ENCODE measurements at places on chromosomes 3 and 15.

GRCh38 chr15:41566121-41566885 is 7.3 kb downstream of the TYRO3 start:
- DNase-seq, result peak; percentile 29

GRCh38 chr3:64155328-64155727 is 69.9 kb downstream of the PRICKLE2 start:
- DNase-seq, result no peak

GRCh38 chr3:72991522-72991921 is 5.1 kb upstream of the PPP4R2 start:
- no peak for DNase-seq

- DNase-seq, result peak; percentile 90
These were observed 73.0 kb downstream of the OXNAD1 start for GRCh38 chr3:16337856-16338540.

GRCh38 chr15:97729270-97729669 is 231.2 kb upstream of the ARRDC4 start:
- no peak for DNase-seq
